ENCODE measurements at places on chromosomes 3 and 15.

DNA sequence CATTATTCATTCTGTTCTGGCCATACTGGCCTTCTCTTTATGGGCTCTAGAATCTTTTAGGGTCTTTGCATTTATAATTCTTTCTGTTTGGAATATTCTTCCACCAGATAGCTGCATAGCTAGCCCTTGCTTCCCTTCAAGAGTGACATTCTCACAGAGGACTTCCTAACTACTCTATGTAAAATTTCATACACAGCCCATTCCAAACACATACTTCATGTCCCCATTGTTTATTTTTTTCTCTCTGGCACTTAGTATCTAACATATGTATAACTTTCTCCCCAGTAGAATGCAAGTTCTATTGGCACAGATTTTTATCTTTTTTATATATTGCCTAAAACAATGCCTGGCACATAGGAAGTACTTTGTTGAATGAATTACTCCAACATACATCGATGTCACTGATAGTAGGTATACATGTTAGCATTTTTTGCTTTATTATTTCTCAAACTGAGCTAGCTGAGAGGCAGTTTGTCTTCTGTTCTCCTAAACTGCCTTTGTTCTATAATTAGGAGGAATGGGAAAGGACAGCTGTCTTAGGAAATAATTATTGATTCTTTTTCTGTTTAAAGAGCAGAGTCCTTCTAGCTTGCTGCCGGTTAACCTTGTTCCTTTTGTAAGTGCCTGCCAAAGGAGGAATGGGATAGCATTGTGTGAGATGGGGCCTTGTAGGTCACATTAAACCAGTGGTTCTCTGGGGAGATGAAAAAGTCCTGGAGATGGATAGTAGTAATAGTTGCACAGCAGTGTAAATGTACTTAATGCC, 7.9 kb downstream of the FAM162A start:
- DNase-seq = no peak

- DNase-seq = no peak
These were observed 87.7 kb downstream of the TGFBR2 start for GRCh38 chr3:30694148-30694547.

DNA sequence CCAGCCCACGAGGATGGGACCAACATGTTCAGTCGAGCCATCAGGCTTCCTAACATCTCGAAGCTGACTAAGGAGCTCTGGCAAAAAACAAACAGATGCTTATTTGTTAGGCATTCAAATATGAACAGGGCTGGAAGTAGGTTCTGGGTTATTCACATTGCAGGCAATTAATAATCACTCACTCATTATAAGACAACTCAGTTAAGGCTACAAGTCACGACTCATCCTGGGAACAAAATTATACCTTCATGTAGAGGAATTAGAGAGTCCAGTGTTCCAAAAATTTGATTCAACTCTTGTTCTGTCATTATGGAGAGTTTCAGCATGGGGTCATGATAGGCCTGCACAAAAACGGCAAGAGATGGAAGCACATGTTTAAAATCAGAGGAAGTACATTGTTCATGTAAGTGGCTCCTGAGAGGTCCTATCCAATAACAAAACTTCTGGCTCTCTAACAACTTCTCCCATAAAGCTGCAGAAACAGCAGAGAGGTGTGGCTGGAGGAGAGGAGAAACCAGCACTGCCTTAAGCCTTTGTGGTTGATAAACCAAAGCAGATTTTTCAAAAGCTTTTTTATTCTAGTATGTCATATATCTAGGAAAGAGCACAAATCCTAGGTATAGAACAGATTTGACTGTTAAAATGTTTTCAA, 50.6 kb downstream of the ARHGEF3 start:
- DNase-seq = no peak

DNA sequence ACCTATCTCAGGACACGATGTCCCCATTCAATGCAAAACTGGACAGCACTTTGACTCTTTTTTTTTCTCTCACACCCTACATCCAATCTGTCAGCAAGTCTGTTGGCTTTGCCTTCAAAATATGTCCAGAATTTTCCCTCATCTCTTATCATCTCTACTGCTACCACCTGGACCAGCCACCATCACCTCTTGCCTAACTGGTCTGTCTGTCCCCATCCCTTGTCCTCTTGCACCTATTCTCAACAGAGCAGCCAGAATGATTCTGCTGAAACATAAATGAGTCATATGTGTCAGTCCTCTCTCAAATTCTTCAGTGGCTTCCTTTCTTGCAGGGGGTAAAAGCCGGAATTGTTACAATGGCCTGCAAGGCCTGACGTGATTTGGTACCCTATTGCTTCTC, 105.8 kb downstream of the CYP19A1 start:
- DNase-seq = no peak

- DNase-seq = no peak
These were observed 218.0 kb upstream of the ROBO1 start for GRCh38 chr3:79985816-79986215.

GRCh38 chr3:129065720-129066073, 5.1 kb downstream of the GP9 start:
- no peak for DNase-seq

DNA sequence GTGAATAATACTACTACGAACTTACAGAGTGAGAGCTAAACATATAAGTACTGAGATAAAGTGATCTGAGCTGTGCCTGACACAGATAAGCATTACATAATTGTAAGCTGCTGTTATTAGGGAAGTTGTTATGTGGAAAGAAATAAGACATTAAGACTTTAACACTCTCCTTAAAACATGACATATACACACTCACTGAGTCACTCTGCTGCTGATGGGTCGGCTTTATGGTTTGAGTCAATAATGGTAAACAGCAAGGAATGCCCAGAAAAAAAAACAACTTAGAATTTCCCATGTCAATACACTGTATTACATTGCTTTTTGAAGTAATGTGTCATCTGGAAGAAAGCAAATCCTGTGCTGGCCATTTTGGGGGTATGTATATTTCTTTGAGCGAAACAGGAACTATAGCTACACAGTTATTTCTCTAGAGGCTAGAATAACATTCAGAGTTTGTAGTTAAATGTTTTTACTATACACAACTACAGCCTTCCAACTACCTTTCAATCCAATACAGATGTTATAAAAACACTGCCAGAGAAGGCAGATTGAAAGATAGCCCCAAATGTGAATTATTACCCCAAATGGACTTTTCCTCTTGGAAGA, 22.8 kb upstream of the SPRED1 start:
- DNase-seq = no peak

- no peak for DNase-seq
These were observed 1213.9 kb downstream of the OTOL1 start for GRCh38 chr3:162710332-162711112.

DNA sequence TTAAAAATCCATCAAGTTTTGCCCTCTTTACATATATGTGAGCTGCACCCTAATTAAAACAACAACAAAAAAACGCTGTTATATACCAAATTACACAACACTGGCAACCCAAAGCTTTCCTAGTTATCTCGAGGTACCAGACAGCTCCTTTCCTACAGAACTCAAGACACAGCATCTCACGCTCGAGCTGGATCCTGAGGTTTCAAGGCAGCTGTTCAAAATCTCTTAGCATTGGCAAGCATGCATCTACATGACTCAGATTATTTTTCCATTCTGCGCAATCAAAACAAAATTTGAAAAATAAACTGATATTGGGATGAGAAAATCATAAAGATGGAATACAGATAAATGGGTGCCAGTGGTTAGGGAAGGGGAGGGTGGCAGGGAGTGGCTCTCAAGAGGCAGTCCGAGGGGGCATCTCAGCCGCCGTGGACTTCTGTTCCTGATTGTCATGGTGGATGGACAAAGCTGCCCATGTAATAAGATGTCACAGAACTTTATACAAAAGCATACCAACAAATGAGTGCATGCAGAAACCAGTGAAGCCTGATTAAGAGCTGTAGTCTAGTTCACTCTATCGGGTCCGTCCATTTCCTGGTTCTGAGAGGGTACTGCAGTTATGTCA, 91.5 kb downstream of the ADAMTS17 start:
- no peak for DNase-seq

DNA sequence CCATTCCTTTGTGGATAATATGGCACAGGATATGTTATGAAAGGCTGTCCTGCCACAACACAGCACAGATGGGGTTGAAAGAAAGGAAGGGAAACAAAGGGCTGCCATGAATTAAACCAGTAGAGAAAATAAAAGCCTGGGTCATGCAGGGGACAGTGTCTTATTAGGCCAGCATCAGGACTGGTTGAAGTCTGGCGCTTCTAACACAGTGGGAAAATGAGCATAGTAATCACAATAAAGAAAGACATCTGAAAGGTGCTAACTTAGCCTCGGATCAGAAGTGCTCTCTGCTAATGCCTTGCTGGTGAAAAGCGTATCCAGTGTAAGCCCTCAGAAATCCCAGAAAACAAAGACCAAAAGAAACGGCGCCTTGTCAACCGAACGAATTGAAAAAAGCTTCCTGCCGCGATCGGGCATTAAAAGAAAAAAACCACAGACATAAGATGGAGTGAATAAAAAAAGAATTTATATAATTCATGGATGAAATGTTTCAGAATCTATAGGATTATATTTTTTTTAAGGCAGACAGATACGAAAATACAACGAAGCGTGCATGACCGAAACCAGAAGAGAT, 566 bp upstream of the MKRN3 start:
- no peak for DNase-seq

DNA sequence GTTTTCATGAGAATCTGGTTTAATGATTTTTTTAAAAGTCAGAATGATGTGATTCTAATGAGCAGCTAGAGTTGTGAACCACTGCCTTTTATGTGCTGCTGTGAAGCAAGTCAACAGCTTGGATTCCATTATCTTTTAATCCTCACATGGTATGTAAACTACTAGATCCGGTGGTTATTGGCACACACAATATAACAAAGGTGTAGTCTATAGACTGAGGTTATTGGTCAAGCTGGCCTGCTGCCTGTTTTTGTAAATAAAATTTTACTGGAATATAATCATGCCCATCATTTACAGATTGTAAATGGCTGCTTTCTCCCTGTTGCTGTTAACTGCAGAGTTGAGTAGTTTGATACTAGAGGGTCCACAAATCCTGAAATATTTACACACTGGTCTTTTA, 103.1 kb downstream of the OTOL1 start:
- DNase-seq = no peak

DNA sequence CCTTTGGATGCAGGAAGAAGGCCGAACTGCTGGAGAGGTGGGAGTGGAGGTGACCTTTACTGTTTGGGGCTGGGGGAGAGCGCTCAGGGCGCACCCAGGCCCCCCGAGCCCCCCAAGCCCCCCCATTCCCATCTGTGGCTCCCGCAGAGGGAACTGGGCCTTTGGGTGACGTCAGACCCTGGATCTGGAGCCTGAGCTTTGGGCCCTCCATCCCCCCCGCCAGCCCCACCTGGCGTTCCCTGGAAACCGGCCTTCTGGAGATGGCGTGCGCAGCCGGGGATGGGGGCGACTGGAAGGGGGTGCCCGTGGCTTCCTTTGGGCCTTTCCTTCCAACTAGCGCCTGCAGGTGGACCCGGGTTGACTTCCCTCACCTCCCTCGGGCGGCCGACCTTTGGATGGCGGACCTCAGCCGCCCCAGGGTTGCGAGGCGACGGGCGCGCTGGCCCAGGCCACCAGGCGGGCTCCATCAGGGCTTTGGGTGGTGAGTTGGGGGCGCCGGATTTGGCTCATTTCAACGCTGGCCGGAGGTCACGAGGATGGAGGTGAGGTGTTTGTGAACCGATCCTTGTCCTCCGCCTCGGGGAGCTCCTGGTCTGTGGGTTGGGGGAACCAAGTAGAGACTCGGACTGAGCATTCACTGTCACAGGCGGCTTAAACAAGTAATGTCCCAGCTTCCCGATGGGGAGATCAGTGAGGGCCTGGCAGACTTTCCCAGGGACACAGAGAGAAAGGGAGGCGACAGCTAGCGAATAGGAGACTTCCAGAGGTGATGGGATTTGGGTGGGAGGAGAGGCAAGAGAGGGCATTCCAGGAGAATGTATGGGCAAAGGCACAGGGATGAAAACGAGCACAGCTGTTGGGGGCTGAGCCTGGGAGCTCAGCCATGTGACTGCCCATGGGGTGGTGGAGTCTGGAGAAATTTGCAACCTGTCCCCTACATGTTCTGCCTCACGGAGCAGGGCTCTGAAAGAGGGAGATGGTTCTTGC, 709 bp downstream of the SCAMP5 start:
- DNase-seq = no peak

- no peak for DNase-seq
These were observed 417.5 kb upstream of the TPRG1 start for GRCh38 chr3:188754267-188754666.

GRCh38 chr3:153688301-153689120, 432.7 kb upstream of the ARHGEF26 start:
- no peak for DNase-seq

- DNase-seq = no peak
These were observed 966 bp upstream of the ABI3BP start for GRCh38 chr3:100994187-100994586.

DNA sequence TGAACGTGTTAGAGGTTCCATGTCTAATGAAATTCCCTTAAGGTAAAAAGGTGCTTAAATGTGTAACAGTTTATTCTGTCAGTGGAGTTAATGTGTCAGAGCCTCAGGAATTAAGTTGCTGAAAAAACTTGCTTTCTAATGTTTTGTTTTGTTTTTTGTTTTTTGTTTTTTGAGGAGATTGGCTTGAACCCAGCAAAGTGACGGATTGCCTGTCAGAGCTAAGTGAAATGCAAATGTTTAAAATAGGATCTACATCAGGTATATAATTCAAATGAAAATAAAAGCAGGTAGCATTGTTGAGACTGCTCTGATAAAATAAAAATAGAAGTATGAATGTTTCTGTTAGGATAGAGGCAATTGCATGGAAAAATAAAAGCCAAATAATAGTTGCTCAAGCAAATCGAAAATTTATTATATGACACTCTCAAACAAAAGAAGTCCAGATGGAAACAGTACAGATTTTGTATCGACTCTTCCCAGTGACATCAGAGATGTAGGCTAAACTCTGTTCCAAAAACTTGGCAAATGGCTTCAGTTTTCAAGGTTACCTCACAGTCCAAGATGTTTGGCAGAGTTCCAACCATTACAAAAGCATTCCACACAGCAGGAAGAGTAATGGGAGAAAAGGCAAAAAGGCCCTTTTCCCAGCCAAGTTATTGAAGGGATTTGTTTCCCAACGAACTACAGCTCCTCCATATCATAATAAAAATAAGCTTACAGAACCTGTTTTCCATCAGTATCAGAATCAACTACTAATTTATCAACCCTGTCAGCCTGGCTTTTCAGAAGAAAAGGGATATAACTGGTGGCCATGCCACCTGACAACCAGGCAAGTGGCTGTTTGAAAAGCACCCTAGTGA, 291.0 kb downstream of the TBL1XR1 start:
- peak; percentile 51 for DNase-seq

- no peak for DNase-seq
These were observed 38.0 kb downstream of the CBLB start for GRCh38 chr3:105830836-105831235.

Measured in glomerular endothelial cell (primary cell).